Stimulated activated CD4-positive, alpha-beta T cell treated with anti-CD3 and anti-CD28 coated beads, Interleukin-2, amount 100 ng/mL, for 4 hours (primary cell): ENCODE measurements at places on chromosomes 11 and 22.

GRCh38 chr22:23473901-23474300, 106.2 kb downstream of the IGLL1 start:
- DNase-seq, result no peak

DNA sequence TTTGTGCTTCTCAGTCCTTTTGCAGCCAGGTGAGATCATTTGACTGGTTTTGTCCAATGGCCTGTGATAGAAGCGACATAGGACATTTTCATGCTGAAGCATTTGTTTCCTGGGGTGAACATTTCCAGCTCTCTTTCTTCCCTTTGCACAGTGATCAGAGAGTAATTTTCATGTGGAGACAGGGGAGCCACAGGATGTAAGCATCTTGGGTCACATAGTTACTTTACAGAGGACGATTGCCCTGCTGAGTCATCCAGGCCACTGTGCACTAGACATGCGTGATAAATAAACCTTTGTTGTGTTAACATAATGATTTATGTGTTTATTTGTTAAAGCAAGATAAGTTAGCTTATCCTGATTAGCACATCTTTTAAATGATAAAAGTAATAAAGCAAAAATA, 263.5 kb upstream of the CCDC179 start:
- no peak for DNase-seq

DNA sequence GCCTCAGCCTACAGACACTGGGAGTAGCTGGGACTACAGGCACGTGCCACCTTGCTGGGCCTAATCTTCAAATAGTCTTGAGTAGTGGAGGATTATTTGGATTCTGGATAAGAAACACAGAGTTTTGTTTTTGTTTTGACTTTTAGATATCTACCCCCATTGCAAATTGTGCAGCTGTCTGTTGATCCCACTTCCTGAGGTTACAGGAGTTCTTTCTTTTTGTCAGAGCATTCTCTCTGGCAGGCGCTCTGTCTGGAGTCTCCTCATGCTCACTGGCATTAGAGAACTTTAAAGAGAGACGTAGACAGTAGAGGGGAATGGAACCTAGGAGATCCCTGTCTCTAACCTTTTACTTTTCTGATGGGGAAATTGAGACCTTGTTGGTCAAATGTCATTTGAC, 7.8 kb upstream of the ADAMTS8 start:
- DNase-seq, result no peak

- DNase-seq, result peak; percentile 44
Measured at GRCh38 chr11:76919887-76920746, 59.4 kb downstream of the ACER3 start.

DNA sequence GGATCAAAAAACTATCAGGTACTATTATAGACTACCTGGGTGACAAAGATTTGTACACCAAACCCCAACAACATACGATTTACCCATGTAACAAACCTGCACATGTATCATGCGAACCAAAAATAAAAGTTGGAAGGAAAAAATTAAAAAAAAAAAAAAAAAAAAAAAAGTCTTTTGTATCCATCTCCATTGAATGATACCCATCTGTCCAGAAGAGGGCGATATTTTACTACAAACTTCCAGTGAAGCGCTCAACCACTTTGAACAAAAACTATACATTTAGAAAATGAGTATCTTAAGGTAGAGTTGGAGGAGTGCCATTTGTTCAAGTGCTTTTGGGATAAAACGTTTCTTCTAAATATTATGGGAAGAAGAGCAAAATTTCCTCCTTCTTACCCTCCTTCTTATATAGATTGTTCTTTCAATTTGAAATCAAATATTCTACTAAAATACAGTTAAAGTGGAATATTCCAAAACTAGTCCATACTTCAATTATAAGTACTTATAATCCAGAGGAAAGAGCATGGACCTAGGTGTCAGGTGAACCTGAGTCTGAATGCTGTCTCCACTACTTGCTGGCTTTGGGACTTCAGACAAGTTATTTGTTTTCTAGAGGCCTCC, 23.3 kb downstream of the ARL14EP start:
- DNase-seq, result no peak

DNA sequence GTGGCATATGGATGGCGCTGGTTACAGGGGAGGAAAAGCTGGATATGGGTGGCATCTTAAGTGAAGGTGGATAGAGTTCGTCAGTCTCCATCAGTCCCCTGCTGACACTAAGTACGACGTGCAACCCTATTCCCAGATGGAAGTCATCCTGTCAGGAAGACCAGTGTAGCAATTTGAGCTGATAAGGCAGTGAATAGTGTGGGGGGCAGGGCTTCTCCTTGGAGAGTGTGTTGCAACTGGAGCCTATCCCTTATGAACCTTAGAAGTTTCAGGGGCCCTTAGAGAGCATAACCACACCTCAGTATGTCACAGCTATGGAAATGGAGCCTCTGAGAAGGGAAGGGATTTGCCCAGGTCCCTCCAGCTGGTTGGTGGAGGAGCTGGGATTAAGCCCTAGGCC, 36.1 kb upstream of the ANKK1 start:
- no peak for DNase-seq

DNA sequence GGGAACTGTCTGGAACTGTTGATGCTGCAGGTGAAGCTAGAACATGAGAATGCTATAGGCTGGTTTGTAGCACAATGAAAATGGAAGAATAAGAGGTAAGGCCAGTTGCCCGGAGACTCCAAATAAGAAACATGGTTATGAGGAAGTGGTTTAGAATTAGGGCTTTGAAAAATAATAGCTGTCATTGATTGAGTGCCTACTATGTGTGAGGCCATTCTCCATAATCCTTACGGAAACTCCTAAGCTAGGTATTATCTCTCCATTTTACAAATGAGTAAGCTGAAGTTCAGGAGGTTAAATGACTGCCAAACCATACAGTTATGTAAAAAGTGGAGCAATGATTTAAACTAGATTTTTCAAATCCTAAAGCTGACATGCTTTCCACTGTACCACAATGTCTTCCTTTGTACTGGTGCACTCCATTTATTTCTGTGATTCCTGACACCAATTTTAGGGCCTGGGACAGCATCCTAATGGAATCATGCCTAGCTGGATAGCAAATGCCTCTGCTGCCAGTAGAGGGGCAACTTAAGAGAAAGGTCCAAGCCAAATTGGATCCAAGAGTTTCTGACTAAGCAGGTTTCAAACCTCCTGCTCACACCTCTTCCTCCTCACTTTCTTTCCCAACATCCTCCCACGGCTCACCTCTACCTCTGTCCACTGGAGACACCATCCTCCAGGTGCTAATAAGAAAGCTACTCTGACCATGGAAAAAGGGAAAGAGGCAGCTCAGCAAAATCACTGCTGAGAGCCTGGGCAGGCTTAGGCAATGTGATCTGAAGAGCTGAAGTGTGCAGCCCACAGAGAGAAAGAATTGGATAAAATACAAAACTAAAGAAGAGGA, 46.9 kb upstream of the PICALM start:
- no peak for DNase-seq

GRCh38 chr11:132528181-132528580, 1004.1 kb downstream of the OPCML start:
- DNase-seq, result no peak
